CD8-positive, alpha-beta memory T cell (primary cell): ENCODE measurements at places on chromosomes 3 and 15. TPM values are rescaled to one million over a fixed set of nuclear protein-coding genes. Genes with fewer than 3 reads are reported as not detected.
A peak's percentile ranks its signal among the peaks of the same experiment; 100 is the strongest.

SAMD7 gene
- total RNA-seq, result not detected

ZNF501 gene
- total RNA-seq, result 6.0 TPM

CSPG5 gene
- 0.50 TPM for total RNA-seq

KIF23 gene
- 44.4 TPM for total RNA-seq

IQCH gene
- 1.3 TPM for total RNA-seq

GRCh38 chr3:148943506-148944205 lies 47.7 kb upstream of the GYG1 start:
- no peaks in the 10 kb centered on the region for H3K4me1 ChIP-seq
- H3K27ac ChIP-seq, result no peak overlapping the region
- DNase-seq, result peak; percentile 30
- no peaks in the 10 kb centered on the region for H3K36me3 ChIP-seq
- no peak overlapping the region for H3K4me3 ChIP-seq

DNA sequence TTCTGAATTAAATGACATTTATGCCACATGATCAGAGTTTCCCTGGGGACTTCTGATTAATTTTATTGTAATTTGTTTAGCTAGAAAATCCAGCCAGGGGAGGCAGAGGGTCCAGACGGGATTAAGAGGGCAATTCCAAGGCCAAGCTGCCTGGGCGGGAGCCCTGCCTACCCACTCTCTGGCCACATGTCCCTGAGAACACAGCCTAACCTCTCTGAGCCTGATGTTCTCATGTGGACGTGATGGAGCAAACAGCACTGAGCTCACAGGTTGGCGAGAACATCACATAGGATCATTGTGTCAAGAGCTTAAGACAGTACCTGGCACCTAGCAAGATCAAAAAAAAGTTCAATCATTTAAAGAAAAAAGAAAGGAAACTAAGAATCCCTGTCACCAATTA lies 1.0 kb downstream of the LRRC2 start:
- H3K27me3 ChIP-seq, result peaks cover 14% of the 10 kb centered on the region
- no peak overlapping the region for H3K4me3 ChIP-seq
- H3K36me3 ChIP-seq, result no peaks in the 10 kb centered on the region
- DNase-seq, result no peak

DNA sequence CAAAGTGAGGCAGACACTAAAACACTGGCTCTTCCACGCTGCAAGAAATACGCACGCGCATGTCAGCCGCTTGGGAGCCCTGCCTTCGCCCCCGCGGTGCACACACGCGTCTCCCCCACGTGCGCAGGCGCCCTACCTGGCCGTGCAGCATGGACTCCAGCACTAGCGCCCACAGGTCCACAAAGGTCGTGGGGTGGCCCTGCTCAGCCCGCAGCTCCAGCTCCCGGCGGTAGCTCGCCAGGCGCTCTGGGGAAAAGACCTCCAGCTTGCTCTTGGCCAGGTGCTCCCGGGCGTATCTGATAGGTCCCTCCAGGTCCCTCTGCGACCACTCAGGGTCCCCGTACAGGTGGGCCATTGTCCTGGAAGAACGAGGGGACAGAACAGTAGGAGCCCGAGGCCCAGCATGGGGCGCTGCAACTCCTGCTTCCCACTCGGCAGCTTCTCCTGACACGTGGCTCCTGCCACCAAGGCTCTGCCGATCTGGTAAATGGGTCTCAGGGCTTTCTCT lies 14.9 kb downstream of the PLA2G4D start:
- no peak for DNase-seq
- peaks cover under 1% of the 10 kb centered on the region for H3K27me3 ChIP-seq
- no peaks in the 10 kb centered on the region for H3K36me3 ChIP-seq
